Right cardiac atrium (tissue), 5 donors: ENCODE measurements at places on chromosomes 4 and X. TPM values are rescaled to one million over a fixed set of nuclear protein-coding genes. Genes with fewer than 3 reads are reported as not detected.

DNA sequence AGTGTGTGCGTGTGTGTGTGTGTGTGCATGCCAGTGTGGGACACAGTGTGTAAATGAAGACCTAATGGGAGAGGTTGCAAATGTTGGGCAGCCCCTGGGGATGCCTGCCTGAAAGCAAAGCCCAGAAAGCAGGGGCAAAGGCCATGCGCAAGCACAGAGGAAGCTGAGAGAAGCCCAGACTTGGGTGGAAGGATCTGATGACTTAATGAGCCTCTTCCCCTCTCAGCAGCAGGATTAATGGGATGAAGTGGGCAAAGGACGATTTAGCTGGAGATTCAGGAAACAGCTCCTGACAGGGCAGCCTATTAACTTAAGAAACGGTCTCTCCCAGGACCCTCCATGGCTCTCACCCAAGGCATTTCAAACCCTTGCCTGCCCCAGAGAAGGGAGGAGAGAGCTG lies 107.3 kb downstream of the EFNB1 start:
- no peak for DNase-seq

DNA sequence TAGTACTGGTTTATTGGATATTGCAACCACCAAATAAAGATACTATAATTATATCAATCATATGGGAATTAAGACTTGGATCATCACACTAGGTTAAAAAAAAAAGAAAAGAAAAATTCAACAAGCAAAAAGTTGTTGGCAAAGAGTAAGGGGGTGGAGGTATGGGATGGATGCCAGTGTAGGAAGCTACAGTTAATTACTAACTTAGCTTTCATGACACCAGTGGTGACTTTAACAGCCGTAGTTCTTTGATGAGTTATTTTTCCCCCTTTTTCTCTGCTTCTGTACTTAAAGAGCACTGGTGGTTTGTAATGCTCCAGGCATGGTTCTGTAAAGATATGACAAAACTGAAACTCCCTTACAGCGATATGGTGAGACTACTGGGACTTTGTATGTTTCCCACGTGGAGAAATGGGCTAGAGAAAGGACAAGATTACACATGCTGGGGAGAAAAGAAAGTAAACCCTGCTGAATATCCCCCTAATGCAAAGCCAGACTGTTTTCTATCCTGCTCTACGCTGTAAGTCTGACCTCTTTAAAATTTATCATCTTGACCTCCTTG lies 210.8 kb downstream of the SPOCK3 start:
- no peak for DNase-seq

GRCh38 chr4:99082192-99082591 lies 6.4 kb downstream of the ADH5 start:
- DNase-seq, result no peak

- DNase-seq, result no peak
Observed at GRCh38 chr4:178347111-178347510, 904.9 kb upstream of the AGA start.

DNA sequence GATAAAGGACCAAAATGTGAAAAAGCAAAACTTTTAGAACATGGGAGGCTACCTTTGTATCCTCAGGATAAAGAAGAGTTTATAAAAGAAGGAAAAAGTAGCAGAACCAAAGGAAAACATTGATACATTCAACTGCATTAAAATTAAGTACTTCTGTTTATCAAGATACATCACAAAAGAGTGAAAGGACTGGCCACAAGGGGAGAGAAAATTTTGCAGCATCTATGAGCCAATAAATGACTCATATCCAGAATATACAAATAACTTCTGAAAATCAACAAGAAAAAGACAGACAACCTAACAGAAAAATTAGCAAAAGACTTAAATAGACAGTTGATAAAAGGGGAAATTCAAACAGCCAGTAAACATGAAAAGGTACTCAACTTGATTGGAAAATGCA lies 177.1 kb downstream of the RBMX2 start:
- no peak for DNase-seq

GRCh38 chr4:7821245-7822136 lies 118.2 kb downstream of the AFAP1 start:
- DNase-seq, result no peak

DNA sequence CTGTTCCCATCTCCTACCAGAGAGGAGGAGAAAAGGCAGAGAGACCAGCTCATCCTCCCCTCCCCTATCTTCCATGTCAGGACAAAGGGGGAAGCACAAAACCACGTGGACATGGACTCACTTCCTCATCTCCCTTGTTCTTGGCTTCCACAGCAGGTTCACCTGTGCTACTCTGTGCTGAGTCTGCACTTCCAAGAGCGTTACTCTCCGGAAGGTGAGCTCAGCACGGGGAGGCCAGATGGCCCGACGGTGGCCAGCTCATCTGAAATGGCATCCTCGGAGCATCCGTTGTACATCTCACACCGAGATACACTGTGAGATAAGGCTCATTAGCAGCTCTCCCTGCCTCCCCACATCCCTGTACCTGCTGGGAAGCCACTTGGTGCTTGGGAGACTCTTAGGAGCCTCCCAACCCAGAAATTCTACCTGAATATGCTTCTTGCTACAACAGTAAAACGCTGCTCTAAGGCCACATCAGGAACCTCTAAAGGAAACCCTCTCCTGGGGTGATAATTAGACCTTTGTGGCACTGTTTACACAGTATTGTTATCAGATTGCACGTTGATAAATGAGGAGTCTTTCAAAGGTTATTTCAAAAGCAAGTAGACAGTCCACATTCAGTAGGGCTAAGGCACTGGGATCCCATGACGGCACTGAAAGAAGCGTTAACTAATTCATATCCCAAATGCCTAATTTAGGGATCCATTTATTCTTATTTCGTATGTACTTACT lies 19.4 kb downstream of the LGI2 start:
- no peak for DNase-seq

- no peak for DNase-seq
Observed at GRCh38 chr4:80521438-80521837, 185.9 kb downstream of the CFAP299 start.

GRCh38 chrX:39725928-39726619 lies 371.7 kb downstream of the BCOR start:
- peak; percentile 50 for DNase-seq

GRCh38 chr4:117068120-117068519 lies 17.3 kb downstream of the TRAM1L1 start:
- DNase-seq, result no peak

GRCh38 chr4:166682200-166682599 lies 552.1 kb downstream of the SPOCK3 start:
- no peak for DNase-seq

- DNase-seq, result no peak
Observed at GRCh38 chr4:105509291-105509690, 35.4 kb upstream of the PPA2 start.

DNA sequence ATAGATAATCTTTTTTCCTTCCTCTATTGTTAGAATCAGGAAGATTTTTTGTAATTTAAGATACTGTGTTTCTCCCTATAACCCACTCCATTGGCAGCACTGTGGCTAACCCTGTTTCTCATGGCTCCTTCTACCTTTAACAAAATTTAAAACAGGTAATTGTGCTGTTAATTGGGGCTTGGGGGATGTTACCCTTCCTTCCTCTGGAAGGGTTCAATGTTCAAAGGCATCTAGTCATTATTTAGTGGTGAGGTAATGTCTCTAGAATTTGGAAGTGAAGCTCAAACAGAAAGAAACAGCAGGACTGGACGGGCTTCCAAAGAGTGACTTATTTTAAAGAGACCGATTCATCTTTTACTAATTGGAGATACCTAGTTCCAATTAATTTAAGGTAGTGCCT lies 166.4 kb downstream of the TRIML1 start:
- DNase-seq, result no peak

- no peak for DNase-seq
Observed at GRCh38 chr4:90852237-90852636, 725.0 kb downstream of the CCSER1 start.

DNA sequence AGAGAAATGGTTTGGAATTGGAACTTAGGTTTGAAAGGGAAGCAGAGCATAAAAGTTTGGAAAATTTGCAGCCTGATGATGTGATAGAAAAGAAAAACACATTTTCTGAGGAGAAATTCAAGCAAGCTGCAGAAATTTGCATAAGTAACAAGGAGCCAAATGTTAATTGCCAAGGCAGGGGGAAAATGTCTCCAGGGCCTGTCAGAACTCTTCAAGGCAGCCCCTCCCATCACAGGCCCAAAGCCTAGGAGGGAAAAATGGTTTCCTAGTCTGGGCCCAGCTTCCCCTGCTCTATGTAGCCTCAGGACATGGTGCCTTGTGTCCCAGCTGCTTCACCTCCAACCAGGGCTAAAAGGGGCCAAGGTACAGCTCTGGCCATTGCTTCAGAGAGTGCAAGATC lies 21.2 kb upstream of the DUSP21 start:
- no peak for DNase-seq

DNA sequence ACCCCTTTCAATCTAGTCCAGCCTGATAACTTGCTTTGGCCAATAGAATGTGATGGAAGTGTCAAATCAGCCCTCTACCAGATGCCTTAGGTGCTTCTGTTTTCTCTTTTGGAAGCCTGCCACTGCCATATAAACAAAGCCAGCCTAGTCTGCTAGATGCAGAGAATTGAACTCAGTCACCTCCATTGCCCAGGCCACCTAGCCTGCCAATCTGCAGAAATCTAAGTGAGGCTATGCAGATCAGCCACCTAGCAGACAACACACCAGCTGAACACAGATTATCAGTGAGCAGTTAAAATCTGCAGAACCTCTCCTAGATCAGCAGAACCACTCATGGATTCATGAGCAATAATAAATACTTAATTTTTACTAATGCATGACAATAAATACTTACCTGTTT lies 1108.2 kb downstream of the PCDH18 start:
- DNase-seq, result no peak

- DNase-seq, result no peak
Observed at GRCh38 chr4:153341575-153342090, 2.9 kb upstream of the MND1 start.

GRCh38 chrX:118632862-118633261 lies 94.5 kb upstream of the IL13RA1 start:
- DNase-seq, result no peak

GRCh38 chr4:154164931-154165839 lies 326.4 kb downstream of the DCHS2 start:
- DNase-seq, result no peak

DNA sequence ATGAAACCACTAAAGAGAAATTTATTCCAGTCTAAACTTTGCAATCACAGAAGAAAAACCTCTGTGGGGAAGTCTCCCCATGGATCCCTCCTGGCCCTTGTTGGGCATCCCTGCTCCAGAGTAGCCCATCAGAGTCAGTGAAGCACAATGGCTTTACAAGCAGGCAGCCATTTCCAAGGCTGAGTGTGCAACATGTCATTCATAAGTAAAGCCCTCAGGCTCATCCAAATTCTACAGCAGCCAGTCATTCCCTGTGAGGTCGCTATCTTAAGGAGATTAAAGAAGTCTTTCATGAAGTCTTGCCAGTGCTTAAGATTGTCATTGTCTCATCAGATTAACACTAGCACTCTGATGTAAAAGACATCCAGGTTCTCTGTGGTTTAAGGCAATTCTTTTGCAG lies 17.0 kb upstream of the MAPK10 start:
- no peak for DNase-seq

DNA sequence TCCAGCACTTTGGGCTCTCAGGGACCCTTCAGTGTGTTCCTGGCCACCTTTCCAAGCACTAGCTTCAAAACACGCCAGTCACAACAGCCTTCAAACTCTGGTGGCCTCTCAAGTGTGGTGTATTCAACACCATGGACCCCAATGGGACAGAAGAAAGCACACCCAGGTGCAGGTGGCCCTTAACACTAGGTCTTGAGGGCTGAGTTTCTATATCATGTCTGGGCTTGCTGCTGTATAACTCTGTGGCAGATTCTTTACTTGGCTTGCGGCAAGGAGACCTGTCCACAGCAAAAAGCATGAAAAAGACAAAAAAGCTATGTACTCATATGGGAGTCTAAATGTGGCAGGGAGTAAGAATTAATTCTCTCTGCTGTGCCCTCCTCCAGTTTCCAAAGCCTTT lies 23.1 kb downstream of the MSL3 start:
- no peak for DNase-seq

GRCh38 chrX:54509400-54509799 lies 13.4 kb upstream of the FGD1 start:
- no peak for DNase-seq

GRCh38 chrX:119693996-119694451 lies 1.1 kb upstream of the SEPTIN6 start:
- DNase-seq, result no peak

DNA sequence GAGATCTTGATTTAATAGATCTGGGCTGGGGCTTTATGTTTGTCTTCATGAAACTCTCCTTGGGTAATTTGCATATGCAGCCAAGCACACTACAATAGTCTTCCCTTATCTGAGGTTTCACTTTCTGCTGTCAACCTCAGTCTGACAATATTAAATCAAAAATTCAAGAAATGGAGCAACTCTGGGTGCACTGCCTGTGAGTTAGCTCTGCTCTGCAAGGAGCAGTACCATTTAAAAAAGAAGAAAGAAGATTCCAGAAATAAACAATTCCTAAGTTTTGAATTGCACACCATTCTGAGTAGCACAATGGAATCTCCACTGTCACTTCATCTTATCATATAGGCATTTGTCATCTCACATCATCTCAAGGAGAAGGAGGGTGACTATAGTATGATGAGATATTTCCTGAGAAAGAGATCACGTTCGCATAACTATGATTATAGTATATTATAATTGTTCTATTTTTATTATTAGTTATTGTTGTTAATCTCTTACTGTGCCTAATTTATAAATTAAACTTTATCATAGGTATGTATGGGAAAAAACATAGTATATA lies 9.4 kb downstream of the FNIP2 start:
- DNase-seq, result no peak

DNA sequence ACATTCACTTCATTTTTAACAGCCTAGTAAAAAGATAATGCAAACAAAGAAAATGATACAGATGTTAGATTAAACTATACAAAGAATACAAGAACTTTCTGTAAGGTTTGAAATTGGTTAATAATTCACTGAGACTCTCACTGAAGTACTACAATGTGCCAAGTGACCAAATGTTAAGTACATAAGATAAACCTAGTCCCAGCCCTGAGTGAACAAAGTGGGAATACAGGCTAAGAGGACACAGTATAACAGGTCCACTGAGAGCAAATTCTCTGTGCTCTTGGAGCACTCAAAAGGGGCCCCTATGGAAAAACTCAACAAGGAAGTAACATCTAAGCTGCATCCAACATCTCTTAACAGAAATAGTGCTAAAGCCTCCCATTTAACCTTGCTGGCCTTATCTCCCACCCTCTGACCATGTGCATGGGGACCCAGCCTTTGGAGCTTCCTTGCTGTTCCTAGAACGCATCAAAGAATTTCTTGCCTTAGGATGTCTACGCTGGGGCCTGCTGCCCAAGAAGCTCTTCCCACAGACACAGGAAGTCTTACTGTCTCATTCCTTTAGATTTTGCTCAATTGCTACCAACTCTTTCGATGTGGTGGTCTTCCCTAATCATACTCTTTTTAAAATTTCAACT lies 113.4 kb downstream of the ZAR1 start:
- no peak for DNase-seq

Gene NSD2
- 52.0 TPM for total RNA-seq

Gene DCAF12L2
- total RNA-seq, result 0.26 TPM

Gene EFNB1
- 28.0 TPM for total RNA-seq

Gene MAGEA2
- total RNA-seq, result not detected

Gene HSPA4L
- total RNA-seq, result 5.9 TPM

Gene PARM1
- total RNA-seq, result 112 TPM

Gene ASMT
- not detected for total RNA-seq

Gene GPC4
- total RNA-seq, result 8.7 TPM
